ENCODE measurements at places on chromosomes 11 and 22.

GRCh38 chr11:12592283-12592682 is 81.9 kb upstream of the TEAD1 start:
- no peak for DNase-seq

DNA sequence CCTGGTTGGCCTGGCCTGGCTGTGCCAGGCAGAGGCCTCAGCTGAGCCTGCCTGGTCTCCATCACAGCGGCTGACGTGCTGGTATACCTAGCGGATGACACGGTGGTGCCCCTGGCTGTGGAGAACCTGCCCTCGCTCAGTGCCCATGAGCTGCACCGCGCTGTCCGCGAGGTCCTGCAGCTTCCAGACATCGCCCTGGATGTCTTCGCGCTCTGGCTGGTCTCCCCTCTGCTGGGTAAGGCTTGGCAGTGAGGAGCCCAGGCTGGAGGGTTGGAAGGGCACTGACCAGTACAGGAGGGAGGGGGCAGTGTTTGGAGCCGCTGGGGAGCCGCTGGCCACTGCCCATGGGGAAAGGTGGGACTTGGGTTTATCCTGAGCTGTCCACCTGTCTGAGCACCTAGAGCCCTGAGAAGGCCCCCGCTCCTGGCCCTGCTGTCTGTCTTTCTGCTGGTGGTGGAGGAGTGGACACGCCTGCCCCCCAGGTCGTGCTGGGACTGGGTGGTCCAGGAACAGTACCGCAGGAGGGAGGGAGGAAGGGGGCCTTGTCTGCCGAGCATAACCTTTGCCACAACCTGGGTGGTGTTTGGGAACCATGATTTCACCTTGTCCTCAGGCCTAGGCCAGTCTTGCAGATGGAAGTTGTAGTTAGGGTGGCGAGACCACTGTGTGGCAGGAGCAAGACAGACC is 3.0 kb downstream of the FRMD8 start:
- DNase-seq, result no peak

- no peak for DNase-seq
These were observed 10.9 kb downstream of the MAPK8IP2 start for GRCh38 chr22:50611341-50612060.

- DNase-seq, result peak; percentile 73
These were observed 23.6 kb upstream of the RNASEH2C start for GRCh38 chr11:65744026-65744698.

DNA sequence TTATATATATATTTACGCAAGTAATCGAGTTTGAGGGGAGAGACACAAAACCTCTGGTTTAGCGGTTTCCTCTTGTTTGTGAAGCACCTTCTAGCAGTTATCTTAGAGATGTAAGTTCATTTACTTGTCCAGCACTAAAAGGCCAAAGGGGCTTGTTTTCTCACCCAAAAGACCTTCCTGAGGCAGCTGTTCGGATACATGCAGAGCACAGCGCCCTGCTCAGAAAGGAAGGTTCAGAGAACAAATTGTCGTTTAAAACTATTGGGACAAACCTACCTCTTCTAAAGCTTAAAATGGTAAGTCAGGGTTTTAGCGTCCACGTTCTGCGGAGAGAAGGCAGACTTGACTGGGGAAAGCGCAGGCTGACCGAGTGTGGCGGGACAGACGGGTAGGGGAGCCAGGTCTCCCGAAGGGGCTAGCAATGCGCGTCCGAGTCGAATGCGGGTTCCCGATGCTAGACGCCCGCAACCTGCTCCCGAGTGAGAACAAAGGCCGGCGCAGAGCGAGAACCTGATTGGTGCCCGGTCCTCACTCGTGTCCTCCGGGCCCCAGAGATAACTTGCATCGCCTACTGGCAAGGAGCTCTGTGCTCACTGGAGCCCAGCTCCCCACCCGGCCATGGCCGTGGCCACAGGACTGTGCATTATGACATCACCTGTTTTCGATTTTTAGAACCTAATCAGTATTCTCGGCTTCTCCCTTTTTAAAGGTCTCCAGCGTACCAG is 1.0 kb upstream of the SESN3 start:
- peak; percentile 61 for DNase-seq

GRCh38 chr11:126578426-126578825 is 222.9 kb downstream of the ST3GAL4 start:
- no peak for DNase-seq

GRCh38 chr11:9160166-9160565 is 68.8 kb upstream of the SCUBE2 start:
- no peak for DNase-seq
